ENCODE measurements at places on chromosomes 2 and 18. TPM values are rescaled to one million over a fixed set of nuclear protein-coding genes. Genes with fewer than 3 reads are reported as not detected.
A peak's percentile ranks its signal among the peaks of the same experiment; 100 is the strongest.

- no peak for DNase-seq
These were observed 776 bp downstream of the EMILIN2 start for GRCh38 chr18:2847317-2848246.

DNA sequence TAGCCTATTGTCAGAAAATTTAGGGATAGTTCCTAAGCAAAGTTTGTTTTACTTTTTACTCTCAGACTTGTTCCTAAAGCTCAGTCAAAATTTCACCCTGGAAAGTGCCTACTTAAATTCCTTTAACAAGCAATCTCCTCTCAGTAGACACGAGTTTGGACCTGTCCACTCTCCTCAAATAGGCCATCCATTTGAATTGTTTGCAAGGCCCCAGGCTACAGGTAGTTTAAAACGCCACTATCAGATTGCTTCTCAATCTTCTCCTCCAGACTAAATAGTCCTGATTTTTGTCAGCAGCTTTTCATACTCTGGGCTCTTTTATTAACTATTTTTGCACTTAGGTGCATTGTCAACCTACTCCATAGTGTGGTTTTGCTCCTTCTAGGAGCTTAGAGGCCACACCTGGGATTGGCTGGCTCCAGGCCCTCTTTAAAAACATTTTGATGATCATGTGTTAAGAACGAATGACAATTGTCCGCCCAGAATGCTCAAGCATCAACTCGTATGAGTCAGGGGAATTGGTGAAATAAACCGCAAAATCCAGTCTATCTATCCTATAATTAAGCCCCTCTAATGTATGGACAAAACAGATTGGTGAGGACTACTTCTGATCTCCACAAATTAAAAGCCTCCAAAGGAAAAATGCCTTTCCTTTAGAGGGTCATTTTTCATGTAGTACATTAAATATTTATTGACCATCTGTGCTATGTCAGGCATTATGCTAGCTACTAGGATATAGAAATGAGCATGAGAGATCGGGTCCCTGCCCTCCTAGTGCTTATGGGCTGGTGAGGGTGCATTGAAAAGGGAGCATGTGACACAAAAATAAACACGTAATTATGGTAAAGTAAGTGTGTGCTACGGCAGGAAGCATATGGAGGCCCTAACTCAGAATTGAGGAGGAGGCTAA lies 333.8 kb upstream of the TNP1 start:
- no peak for DNase-seq

DNA sequence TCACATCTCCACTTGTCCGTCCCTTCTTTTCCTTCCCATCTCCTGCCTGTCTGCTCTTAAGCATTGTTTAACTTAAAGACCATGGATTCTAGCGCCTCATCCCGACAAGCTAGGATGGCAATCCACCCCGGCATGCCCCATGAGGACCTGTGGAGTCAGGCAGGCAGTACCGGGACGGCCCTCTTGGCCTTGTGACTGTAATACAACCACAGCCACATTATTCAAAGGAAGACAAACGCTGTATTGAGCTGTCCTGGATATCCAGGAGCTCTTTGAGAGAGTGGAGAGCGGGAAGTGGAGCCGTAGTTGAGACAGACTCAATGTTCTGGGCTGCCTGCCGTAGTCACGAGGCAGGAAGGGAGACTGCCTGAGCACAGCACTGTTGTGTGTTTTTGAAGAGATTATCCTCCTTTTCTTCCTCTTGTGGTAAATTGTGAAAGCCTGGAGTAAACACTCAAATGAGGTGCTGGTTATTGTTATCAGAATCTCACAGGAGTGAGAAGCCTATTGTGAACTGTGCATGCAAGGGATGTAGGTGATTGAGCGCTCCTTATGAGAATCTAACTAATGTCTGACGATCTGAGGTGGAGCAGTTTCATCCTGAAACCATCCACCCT lies 929.8 kb upstream of the CNTNAP5 start:
- no peak for DNase-seq

- no peak for DNase-seq
These were observed 3.1 kb upstream of the DCTN1 start for GRCh38 chr2:74383254-74383653.

DNA sequence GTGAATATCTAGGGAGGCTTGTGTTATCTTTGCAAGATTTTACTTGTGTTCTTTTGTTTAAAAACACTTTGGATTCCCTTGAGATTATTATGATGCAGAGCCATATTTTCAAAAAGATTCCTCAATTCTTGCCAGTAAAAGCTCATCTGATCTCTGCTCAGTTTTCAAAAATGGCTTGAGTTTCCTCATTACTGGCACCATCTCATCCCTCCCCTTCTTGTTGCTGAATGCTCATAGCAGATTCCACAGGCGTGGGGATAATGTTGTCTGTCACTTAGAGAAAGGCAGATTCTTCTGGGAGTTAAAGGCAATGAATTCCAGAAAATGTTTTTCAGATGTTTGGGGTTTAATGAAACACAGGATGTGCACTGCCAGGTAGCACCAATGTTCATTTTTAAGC lies 170.4 kb upstream of the TANK start:
- no peak for DNase-seq

- DNase-seq, result peak; percentile 88
These were observed at the start of gene THOC1 for GRCh38 chr18:267688-268552. THOC1 (minus strand) TSS chr18:268047; CDS start chr18:268019, 28 bp downstream.

- DNase-seq, result no peak
These were observed 417.0 kb downstream of the TXNL1 start for GRCh38 chr18:56221195-56222065.

DNA sequence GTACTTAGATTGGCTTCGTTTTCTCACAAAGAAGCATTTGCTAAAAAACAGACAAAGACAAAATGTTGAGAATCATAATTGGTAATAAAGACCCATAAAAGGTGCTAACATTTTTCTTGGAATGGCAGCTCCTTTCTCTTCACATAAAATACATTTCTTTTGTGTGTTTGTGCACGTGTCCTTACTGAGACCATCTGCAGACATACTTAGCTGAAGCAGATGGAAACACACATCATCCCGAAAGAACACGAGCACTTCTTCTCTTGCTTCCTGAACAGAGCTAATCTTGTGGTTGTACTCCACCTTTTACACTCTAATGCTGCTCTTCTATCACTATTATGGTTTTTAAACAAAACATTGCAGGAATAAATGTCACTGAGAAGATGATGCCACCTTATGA lies 142.5 kb downstream of the SPHKAP start:
- DNase-seq, result no peak

GRCh38 chr18:23701017-23701416 lies 11.8 kb downstream of the LAMA3 start:
- DNase-seq, result no peak

GRCh38 chr2:180609626-180610340 lies 370.6 kb upstream of the UBE2E3 start:
- DNase-seq, result no peak

DNA sequence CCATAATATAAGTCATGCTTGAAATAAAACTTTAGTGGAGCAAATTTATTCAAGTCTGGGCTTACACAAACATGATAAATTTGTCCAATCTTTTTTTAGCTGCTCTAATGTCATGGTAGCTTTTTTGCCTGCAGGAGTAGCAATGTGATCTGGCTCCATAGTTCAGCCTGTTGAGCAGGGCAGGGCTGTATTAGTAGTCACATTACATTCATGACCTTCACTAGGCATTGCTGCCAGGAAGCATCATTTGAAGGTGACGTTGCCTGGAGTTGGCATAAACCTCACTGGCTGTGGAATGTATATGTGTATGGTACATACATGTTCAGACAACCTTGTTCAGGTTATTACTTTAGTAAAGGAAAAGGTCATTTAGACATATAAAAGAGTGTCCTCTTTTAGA lies 76.6 kb downstream of the CCDC85A start:
- DNase-seq, result no peak

GRCh38 chr2:96471772-96472171 lies 33.4 kb downstream of the NEURL3 start:
- no peak for DNase-seq

The ACMSD gene
- total RNA-seq, result not detected

The RHBDD1 gene
- total RNA-seq, result 11.0 TPM

The PCARE gene
- not detected for total RNA-seq

The DYNAP gene
- total RNA-seq, result not detected

The SLC4A5 gene
- total RNA-seq, result 0.10 TPM

The CTNNA2 gene
- total RNA-seq, result not detected

The NEU2 gene
- not detected for total RNA-seq

The FAP gene
- 142 TPM for total RNA-seq

The SCYGR4 gene
- not detected for total RNA-seq

The INHBB gene
- 0.24 TPM for total RNA-seq
